Upper lobe of left lung (tissue), 6 donors: ENCODE measurements at places on chromosomes 5 and 9. TPM values are rescaled to one million over a fixed set of nuclear protein-coding genes. Genes with fewer than 3 reads are reported as not detected.

- no peak for DNase-seq
- no peak overlapping the region for H3K27ac ChIP-seq
- no peaks in the 10 kb centered on the region for H3K4me1 ChIP-seq
- no peaks in the 10 kb centered on the region for H3K36me3 ChIP-seq
- no peaks in the 10 kb centered on the region for H3K27me3 ChIP-seq
Observed at GRCh38 chr5:16392718-16393117, 72.9 kb downstream of the ZNF622 start.

DNA sequence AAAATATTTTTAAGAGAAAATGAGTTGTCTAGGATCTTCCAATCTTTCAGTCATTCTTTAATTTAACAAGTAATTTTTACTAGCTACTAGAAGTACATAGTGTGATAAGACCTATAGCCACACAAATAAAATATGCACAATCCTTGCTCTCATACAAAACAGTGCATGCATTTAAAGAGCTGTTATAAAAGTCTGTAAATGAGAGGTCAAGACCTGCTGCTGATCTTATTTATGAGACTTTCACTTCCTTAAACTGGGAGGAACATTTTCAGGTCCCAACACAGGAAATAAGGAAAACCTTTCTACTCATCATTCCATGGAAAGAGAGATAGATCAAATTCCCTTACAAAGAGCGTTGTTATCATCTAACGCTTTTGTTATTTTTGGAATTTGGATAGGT, 54.2 kb upstream of the PAM start:
- H3K27me3 ChIP-seq = no peaks in the 10 kb centered on the region
- H3K4me3 ChIP-seq = no peak overlapping the region
- H3K36me3 ChIP-seq = no peaks in the 10 kb centered on the region
- no peak for DNase-seq
- no peak overlapping the region for H3K27ac ChIP-seq

Gene DMGDH
- total RNA-seq = 0.83 TPM

- H3K27me3 ChIP-seq = no peaks in the 10 kb centered on the region
- no peaks in the 10 kb centered on the region for H3K4me1 ChIP-seq
- DNase-seq = no peak
- peaks cover 50% of the 10 kb centered on the region for H3K36me3 ChIP-seq
Observed at GRCh38 chr9:15182730-15183129, 124.3 kb downstream of the TTC39B start.

DNA sequence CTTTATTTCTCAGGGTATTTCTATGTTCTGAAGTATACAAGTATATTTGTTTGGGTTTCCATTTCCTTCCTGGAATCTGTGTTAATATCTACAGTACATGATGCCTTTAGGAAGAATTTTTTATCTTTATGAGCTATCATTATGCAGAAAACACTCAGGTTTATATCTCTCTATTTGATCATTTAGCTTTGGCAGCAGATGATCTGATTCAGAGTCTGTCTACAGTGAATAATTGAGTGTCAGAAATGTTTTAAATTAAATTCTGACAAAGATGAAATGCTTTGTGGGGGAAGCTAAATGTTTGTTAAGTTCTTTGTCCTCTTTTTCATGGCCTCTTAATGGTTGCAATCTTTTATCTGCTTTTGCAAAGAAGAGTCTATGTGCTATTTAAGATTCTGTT, 2141.0 kb upstream of the ACO1 start:
- no peaks in the 10 kb centered on the region for H3K4me1 ChIP-seq
- no peaks in the 10 kb centered on the region for H3K36me3 ChIP-seq
- no peak for DNase-seq
- H3K27ac ChIP-seq = no peak overlapping the region

GRCh38 chr9:81833563-81834345, 94.5 kb upstream of the SPATA31D4 start:
- no peaks in the 10 kb centered on the region for H3K4me1 ChIP-seq
- no peaks in the 10 kb centered on the region for H3K36me3 ChIP-seq
- H3K27me3 ChIP-seq = no peaks in the 10 kb centered on the region
- H3K27ac ChIP-seq = no peak overlapping the region
- no peak overlapping the region for H3K4me3 ChIP-seq

DNA sequence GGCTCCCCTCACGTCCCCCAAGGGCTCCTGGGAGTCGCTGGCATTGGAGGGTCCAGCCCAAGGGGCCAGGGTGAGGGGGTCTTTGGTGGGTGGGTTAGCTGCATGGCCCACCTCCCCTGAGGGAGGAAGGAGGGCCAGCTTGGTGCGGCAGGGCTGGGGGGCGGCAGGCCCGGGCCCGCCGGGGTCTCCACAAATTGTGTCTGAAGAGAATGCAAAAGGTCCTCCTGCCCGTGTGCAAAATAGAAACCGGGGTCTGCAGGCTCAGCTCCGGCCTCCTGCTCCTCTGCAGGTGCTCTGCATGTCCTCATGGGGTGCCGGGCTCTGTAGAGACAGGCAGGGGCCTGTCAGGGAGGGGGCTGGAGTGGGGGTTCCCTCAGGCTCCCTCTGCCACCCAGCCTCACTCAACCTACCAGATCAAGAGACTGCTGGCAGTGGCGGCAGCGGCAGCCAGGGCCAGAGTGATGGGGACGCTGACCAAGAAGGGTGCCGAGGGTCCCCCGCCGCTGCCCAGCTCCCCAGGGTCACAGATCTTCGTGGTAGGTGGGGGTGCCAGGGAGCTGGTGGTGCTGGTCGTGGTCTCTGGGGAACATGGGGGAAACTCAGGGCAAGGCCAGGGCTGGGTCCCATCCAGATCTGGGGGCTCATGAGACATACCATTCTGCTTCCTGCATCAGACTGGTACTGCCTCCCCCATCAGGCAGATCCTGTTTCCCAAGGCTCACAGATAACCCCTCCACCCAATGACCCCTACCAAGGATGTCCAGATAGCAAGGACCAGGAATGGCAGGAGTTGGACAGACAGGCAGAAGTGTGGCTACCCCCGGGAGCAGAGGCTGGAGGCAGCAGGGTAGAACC, 29.2 kb upstream of the ENHO start:
- DNase-seq = peak; percentile 74
- H3K4me1 ChIP-seq = no peaks in the 10 kb centered on the region
- no peak overlapping the region for H3K4me3 ChIP-seq
- H3K27ac ChIP-seq = no peak overlapping the region
- no peaks in the 10 kb centered on the region for H3K36me3 ChIP-seq

GRCh38 chr9:15389173-15389572, 33.5 kb upstream of the SNAPC3 start:
- DNase-seq = no peak
- no peaks in the 10 kb centered on the region for H3K4me1 ChIP-seq
- no peaks in the 10 kb centered on the region for H3K36me3 ChIP-seq
- H3K27me3 ChIP-seq = no peaks in the 10 kb centered on the region

Gene TMEM38B
- 10.9 TPM for total RNA-seq

DNA sequence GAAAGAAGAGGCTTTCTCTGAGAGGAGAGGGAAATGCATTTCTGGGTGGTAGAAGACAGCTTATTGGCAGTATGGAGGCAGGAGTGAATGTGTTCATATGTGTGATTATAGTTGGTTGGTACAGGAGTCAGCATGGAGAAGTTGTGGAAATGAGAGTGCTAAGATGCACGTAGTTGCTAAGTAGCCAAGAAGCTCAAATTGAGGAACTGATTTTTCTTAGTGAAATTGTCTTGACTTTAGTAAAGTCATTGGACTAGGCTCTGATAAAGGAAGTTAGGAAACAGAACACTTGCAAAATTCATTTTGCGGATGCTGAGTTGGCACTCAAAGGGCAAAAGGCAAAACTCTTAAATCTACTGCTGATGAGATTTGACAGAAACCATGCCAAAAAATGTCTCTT, 158.9 kb upstream of the VCAN start:
- no peaks in the 10 kb centered on the region for H3K27me3 ChIP-seq
- H3K27ac ChIP-seq = peak overlapping the region; percentile 39
- H3K36me3 ChIP-seq = no peaks in the 10 kb centered on the region
- H3K4me1 ChIP-seq = no peaks in the 10 kb centered on the region

DNA sequence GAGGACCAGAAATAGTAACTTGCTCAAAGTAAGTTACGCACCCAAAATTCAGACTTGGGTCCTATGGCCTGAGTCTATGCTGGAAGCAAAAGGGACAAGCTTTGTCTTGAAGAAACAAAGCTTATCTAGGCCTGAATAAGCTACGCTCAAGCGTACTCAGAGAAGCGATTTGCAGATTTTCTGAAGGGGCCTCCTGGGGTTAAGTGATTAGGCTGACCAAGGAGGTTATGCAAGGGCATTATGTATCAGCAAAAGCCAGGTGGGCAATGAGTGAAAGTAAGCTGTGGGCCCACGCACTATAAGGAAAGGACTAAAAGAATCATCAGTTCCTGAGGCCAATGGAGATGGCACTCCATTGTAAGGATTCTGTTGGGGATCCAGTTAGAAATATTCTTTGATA, 122.1 kb downstream of the SNX18 start:
- H3K27ac ChIP-seq = no peak overlapping the region
- DNase-seq = no peak
- H3K36me3 ChIP-seq = no peaks in the 10 kb centered on the region
- peaks cover 5% of the 10 kb centered on the region for H3K4me1 ChIP-seq
- H3K27me3 ChIP-seq = no peaks in the 10 kb centered on the region
- H3K4me3 ChIP-seq = no peak overlapping the region

Gene IQGAP2
- 24.3 TPM for total RNA-seq

Gene YIPF5
- 13.0 TPM for total RNA-seq

- DNase-seq = no peak
- no peak overlapping the region for H3K27ac ChIP-seq
- no peaks in the 10 kb centered on the region for H3K4me1 ChIP-seq
- peaks cover 33% of the 10 kb centered on the region for H3K36me3 ChIP-seq
- no peaks in the 10 kb centered on the region for H3K27me3 ChIP-seq
Observed at GRCh38 chr9:75064307-75065025, 23.5 kb downstream of the NMRK1 start.

Gene ZBTB34
- total RNA-seq = 11.7 TPM

DNA sequence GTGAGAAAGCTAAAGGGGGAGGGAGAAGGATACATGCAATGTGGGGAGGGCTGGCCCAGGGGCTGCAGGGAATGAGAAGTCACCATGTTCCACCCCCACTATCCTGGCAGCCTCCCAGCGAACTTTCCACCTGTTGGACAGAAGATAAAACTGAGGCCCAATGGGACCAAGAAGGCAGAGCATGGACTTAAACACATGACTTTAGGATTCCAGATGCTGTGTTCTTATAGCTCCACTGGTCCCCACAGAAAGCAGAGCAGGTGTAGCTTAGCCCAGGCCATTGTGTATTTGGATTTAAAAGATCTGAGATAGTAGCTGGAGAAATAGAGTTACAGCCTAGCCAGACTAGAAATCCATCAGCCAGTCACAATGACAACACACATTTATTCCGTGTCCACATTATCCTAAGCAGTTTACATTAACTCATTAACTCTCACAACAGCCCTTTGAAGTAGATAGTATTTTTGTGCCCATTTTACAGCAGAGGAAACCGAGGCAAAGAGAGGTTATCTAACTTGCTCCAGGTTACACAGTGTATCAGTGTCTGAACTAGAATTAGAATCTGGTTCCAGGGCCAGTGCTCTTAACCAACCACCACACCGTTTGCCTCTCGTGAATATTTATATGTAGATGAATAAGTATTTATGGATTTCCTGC, 121.0 kb downstream of the RGS3 start:
- no peak for DNase-seq
- H3K36me3 ChIP-seq = peaks cover 20% of the 10 kb centered on the region
- H3K27me3 ChIP-seq = no peaks in the 10 kb centered on the region
- no peak overlapping the region for H3K4me3 ChIP-seq
- H3K4me1 ChIP-seq = peaks cover 93% of the 10 kb centered on the region
- peak overlapping the region; percentile 2 for H3K27ac ChIP-seq

GRCh38 chr5:25544652-25545249, 900.0 kb upstream of the CDH10 start:
- no peak overlapping the region for H3K4me3 ChIP-seq
- no peaks in the 10 kb centered on the region for H3K36me3 ChIP-seq
- H3K27me3 ChIP-seq = no peaks in the 10 kb centered on the region
- DNase-seq = no peak
- H3K27ac ChIP-seq = no peak overlapping the region
- no peaks in the 10 kb centered on the region for H3K4me1 ChIP-seq

DNA sequence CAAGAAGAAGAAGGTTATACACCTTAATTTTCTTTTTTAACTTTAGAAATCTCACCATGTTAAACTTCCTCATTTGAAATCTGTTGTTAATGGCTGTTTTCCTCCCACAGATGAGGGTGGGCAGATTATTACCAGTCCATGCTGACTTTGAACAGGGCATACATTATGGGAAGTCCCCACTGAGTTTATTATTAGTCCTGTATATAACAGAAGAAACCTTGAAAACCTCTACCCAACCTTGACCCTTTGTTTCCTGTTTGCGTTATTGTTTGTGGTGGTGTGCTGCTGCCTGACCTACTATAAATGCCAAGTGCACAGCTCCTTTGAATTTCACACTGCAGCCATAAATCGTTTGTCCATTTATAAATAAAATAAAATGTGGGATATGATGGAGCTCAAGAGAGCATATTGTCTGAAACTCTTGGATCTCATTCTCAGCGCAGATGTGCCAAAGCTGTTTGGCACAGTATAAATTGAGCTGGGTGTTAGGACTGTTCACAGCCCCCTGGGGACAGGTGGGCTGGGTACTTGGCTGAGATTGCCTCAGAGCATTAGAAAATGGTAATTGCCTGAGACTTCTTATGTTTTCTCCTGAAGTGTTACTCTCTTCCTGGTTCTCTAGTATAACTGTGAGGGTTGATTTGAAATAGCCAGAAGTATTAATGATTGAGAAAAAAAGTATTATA, 139.6 kb downstream of the SPATA31D1 start:
- no peaks in the 10 kb centered on the region for H3K36me3 ChIP-seq
- no peak for DNase-seq
- H3K27ac ChIP-seq = no peak overlapping the region
- no peak overlapping the region for H3K4me3 ChIP-seq
- H3K27me3 ChIP-seq = no peaks in the 10 kb centered on the region

Gene RASGRF2
- total RNA-seq = 7.7 TPM

DNA sequence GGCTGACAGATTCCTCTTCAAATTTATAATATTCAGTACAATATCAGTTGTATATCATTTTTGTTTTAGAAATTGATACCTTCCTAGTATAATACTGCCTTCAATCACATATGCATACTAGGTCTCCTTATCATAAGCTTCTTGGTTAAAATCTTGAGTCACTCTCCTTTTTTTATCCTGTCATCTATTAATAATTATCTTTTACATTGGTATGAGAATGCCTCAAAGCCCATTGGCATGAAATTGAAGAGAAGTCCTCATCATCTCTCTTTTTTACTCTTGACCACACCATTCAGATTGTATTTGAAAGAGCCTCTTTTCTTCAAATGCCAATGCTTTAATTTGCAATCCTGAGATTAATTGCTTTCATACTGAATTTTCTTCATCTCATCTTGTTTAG, 810.3 kb downstream of the BRINP1 start:
- H3K36me3 ChIP-seq = no peaks in the 10 kb centered on the region
- H3K27ac ChIP-seq = no peak overlapping the region
- H3K4me1 ChIP-seq = no peaks in the 10 kb centered on the region
- no peak overlapping the region for H3K4me3 ChIP-seq
- no peak for DNase-seq
